ENCODE measurements at places on chromosomes 16 and 17.

DNA sequence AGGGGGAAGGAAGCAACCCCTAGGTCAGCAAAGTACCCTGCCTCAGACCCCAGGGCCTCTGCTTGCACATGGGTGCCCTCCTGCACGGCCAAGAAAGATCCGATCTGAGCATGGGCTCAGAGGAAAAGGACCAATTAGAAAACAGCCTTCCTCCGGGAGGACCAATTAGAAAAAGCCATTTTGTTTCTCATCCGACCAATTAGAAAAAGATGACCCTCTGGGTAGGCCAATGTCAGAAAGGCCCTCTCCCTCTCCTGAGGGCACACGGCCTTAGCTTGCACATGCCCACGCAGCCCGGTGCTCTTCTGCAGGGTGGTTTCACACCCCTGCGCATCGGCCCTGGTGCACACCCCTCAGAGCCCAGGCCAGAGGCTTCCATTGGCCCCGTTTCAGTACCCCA is 5.1 kb upstream of the CISD3 start:
- no peak for DNase-seq

DNA sequence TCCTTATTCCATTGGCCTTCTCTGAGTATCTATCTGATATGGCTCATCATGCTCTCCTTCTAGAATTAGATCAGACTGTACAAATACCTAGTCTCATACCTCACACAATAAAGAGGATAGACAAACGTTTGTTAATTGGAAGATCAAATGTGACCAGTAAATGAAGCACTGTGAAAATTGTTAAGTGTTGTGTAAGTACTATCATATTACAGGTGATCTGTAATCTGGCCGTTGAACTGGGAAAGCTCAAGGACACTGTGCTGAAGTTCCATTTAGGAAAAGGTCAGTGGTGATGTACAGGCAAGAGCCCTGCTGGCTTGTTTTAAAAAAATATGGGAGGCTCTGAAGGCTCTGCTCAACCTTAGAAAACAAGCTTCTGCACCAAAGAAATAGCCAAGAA is 38.5 kb upstream of the CORO6 start:
- no peak for DNase-seq

DNA sequence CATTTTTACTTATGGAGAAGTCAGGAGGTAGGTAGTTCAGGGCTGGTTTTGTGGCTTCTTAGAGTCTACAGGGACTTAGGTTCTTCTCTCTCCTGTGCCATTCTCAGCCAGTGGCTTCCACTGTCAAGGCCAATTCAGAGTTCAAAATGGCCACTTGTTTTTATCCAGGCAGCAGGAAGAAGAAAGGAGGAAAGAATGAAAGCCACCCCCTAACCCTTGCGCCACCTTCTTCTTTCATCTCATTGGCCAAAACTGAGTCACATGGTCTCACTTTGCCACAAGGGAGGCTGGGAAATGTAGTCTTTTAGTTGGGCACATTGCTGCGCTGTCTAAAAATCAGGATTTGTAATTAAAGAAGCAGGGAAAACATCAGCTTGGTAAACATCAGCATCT is 60.8 kb upstream of the MED9 start:
- DNase-seq = no peak

DNA sequence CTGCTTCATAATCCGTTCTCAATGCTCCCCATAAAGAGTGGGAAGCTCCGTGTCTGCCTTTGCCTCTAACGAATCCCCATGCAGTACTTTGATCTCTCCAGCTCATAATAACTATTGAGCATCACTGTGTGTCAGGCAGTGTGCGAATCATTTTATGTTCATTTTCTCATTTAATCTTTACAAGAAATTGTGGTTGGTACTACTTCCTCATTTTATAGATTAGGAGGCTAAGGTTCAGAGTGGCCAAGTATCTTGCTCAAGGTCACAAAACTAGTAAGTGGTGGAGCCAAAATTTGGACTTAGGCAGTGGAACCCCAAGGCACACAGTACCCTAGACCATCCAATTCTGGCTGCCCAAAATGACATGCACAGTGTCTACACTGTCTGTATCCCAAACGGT is 44.8 kb downstream of the ABCC12 start:
- DNase-seq = no peak

DNA sequence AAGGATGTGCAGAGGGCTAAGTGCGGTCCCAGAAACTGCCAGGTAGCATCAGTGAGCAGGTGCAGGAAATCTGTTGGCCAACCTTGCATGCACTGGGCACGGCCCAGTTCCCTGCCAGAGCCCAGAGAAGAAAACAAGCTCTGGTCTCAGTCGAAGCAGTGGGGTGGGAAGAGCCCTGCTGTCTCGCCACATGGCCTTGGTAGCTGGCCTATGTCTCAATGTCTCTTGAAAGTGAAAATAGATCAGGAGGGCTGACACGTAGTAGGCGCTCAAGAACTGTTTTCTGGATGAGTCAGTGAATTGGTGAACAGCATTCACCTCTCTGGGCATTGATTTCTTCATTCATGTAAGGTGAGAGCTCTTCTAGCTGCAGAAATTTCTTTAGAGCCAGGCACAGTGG is 90.4 kb downstream of the MARF1 start:
- no peak for DNase-seq

DNA sequence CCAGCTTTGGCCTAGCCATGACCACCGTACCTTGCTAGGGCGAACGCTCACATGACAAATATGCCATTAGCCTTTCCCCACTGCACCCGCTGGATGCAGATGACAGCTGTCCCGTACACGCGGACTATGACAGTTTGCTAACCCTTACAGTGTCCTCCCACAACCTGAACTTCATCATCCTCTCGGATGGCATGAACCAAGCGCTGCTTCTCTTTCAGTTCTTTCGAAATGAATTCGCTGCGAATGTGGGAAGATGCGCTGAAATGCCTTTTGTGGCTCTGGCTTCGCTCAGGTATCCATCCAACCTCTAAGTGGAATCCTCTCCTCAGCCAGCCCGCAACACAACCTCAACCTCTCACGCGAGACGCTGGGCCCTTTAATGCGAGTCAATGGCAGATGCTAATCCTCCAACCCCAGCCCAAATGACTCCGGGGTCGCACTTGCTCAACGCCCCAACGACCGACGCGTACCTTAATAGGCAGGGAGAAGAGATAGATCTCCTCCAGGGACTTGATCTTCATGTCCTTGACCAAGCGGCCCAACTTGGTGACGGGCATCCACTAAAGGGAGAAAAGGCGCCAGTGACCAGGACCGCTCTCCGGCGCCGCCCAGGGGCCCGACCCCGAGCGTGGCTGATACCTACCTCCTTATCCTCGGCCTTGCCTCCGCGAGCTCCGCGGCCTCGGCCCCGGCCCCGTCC is 670 bp downstream of the RPS2 start:
- DNase-seq = no peak

DNA sequence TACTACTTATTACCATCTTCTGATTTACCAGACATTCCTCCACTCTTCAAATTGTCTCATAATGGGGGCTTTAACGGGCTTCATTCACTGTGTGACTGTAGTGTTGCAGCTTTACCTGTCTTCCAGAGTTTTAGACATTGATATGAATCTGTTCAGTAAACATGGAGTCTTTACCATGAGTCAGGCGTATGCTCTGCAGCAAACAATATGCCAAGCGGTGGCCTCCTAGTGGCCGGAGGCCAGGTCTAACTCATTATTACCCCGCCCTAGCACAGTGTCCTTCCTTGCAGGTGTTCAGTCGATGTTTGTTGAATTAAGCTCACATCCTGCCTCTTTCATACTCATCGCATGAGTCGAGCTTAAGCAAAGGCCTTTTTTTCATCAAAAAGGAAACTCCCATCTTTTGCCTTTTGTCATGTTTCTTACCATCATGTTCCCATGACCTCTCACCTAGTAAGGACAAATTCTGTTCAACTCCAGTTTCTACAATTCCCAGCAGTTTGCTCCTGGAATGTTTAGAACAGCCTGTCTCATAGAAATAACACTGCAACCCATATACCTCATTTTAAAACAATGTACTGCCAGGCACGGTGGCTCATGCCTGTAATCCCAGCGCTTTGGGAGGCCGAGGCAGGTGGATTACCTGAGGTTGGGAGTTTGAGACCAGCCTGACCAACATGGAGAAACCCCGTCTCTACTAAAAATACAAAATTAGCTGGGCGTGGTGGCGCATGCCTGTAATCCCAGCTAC is 39.4 kb downstream of the TUBD1 start:
- no peak for DNase-seq

DNA sequence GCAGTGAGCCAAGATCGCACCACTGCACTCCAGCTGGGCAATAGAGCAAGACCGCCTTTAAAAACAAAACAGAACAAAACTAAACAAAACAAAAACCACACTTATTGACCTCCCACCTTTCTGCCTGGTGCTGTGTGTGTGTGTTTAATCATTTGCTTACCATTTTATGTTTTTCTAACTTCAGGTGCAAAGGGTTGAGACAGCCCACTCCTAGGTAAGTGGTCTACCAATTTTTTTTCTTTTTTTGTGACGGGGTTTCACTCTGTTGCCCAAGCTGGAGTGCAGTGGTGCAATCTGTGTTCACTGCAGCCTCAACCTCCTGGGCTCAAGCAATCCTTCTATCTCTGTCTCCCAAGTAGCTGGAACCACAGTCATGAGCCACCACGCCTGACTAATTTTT is 65.8 kb downstream of the SALL1 start:
- no peak for DNase-seq

GRCh38 chr17:81461607-81462500 is 50.7 kb downstream of the ACTG1 start:
- no peak for DNase-seq

DNA sequence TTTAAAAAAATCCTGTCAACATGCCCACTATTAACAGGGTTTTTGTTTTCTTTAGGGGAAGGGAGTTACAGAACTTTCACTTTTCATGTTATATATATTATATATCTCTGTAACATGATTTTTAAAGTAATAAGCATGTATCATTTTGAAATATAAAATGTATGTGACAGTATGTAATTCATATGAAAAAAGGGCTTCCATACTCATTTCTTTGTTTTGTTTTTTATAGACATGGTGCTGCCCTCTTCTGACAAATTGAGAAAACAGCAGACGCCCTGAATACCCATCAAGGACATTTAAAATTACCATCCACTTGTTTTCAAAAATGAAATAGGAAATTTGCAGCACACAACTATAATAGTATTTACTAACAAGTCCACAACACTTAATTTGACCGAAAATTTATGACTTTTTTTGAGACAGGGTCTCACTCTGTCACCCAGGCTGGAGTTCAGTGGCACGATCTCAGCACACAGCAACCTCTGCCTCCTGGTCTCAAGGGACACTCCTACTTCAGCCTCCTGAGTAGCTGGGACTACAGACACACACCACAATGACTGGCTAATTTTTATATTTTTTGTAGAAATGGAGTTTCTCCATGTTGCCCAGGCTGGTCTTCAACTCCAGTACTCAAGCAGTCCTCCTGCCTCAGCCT is 30.4 kb downstream of the CFDP1 start:
- DNase-seq = no peak

DNA sequence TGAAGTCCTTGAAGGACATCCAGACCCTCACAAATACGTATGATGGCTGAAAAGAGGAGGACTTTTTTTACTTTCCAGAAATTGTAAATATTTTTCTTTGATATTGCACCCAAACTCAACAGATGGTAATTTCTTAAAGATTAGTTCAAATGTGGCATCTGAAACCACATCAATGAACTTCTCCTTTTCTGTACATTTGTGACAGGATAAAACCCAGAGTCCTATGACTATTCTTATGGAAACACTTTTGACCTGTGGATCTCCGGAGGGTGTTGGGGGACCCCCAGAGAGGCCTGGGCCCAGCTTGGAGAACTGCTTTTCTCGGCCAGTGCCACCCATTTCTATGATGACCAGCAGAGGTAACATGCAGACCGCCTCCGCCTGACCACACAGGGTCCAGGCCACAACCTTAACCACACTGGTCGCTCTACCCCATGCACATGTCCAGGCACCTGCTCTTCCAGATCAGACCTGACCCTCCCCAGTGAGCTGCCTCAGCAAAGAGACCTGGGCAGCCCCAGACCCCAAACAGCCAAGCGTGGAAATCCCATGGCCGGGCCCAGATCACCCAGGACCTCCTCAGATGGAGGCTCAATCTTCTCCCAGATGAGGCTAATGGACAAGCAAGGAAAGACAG is 22.7 kb downstream of the RPH3AL start:
- no peak for DNase-seq

DNA sequence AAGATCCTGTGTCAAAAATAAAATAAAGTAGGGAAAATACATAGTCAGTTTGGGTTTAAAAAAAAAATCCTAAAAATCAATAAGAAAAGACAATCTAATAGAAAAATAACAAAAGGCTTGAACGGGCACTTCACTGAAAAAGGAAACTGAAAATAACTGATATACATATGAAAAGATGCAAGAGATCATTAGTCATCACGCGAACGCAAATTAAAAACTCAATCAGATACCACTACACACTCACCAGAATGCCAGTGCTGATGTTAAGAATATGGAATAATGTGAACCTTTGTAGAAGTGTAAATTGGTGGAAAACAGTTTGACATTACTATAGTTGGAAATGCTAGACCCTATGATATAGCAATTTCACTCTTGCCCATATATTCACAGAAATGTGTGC is 14.6 kb downstream of the GNGT2 start:
- no peak for DNase-seq

GRCh38 chr17:82752371-82753200 is 721 bp downstream of the TBCD start:
- peak; percentile 18 for DNase-seq

DNA sequence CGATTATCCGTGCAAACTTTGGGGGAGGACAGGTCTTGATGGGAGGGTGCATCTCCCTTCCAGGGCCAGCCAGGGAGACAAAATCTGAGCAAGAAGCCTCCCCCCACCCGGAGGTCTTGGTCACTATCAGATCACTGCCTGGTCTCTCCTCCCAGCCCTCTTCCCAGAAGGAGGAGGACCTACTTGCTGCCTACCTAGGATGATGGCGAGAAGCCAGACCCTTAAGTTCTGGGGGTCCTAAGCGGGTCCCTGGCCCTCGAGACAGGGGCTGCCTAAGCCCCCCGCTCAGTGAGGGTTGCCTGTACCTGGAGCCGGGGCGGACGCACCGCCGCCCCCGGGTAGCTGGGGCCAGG is 4.6 kb downstream of the TSPOAP1 start:
- no peak for DNase-seq
